Ammon's horn (tissue), 1 donor: ENCODE measurements at places on chromosomes 2 and 18.

DNA sequence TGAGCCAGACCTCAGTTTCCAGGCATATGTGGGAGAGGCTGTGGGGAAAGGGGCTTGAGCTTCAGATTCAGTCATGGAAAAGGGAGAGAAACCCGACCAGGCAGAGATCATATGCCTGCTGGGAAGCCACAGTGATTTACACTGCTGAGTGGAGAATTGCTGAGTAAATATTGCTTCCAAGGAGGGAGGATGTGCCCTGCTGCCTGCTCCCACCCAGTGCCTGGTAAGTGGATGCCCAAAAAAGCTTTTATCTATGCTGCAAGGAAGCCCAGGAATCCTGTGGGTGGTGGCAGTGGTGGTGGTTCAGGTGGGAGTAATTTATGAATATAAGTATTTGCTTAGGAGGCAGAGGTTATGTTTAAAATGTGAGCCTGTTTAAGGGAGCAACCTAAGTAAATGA lies 39.5 kb downstream of the INO80C start:
- DNase-seq: no peak

GRCh38 chr2:25619185-25619584 lies 54.2 kb downstream of the DTNB start:
- DNase-seq: no peak

DNA sequence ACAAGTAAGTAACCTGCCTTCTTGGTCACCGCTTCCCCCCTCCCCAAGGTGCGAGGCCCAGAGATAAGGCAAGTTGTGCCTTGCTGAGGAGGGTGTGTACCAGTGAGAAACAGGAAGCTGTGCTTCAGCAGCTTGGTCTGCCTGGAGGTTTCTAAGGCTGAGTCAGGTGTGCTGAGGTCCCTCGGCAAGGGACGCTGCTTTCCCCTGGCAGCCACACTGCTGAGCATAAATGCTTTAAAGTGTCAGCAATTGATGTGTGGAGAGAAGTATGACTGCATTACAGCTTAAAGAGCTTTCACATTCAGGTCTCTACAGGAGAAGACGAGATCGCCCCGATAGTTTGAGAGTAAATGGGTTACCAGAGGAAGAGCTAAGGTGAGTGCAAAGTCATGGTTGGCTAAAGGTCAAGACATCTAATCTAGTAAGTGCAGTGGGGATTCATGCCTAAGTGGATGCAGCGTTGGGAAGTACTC lies 86.9 kb downstream of the LIMS1 start:
- peak; percentile 32 for DNase-seq

GRCh38 chr2:203279288-203279687 lies 40.5 kb downstream of the CYP20A1 start:
- DNase-seq: no peak

DNA sequence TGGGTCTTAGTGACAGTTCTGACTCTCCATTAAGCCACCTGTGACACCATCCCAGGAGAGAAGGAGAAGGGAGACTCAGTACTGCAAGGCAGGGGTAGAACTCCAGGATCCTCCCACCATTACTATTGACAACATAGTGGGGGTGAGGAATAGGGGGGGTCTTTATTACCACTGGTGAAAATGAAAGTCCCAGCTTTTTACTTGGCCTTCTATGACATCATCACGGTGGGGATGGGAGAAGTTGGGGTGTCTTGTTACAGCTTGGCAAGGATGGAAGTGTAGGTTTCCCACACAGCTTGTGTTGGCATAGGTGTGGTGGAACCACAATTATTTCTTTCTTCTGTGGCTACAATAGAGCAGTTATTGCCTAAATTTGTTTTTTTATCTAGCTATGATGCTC lies 203.9 kb upstream of the DTNA start:
- no peak for DNase-seq

- no peak for DNase-seq
Measured at GRCh38 chr2:42926434-42927333, 134.3 kb upstream of the HAAO start.

GRCh38 chr2:236333417-236334121 lies 69.4 kb upstream of the ASB18 start:
- DNase-seq: no peak

GRCh38 chr2:229715895-229716507 lies 1.6 kb upstream of the DNER start:
- DNase-seq: peak; percentile 75

DNA sequence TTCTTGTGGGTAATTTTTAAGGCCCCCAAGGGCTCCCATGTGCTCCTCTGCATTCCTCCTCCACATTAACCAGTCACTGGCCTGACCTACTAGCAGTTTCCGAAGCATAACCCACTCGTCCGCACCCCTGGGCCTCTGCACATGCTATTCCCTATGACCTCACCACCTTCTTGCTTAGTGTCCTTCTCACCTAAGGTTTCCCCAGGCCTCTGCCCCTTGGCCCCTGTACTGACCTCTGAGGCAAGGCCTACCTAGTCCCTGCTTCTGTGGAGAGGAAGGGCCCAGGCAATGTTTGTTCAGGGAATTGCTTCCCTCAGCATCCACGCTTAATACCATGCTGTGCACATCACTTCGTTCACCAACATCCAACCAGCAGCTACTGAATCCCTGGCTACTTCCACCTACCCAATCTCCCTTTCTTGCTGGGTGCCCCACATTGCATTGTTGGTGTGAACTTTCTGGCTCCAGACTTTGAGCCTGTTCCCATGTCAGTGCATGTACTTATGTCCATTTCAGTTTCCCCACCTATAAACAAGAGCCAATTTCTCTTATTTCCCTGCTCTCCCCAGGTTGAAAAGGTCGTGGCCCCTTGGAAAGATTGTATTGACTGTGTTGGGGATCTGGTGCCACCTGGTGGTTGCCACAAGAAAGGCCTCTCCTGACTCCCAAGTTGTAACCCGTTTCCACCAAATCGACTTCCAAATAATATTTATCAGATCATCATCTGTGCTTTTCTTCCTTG lies 19.2 kb upstream of the TMEM177 start:
- peak; percentile 62 for DNase-seq

- no peak for DNase-seq
Measured at GRCh38 chr18:10089881-10090280, 176.1 kb downstream of the VAPA start.

DNA sequence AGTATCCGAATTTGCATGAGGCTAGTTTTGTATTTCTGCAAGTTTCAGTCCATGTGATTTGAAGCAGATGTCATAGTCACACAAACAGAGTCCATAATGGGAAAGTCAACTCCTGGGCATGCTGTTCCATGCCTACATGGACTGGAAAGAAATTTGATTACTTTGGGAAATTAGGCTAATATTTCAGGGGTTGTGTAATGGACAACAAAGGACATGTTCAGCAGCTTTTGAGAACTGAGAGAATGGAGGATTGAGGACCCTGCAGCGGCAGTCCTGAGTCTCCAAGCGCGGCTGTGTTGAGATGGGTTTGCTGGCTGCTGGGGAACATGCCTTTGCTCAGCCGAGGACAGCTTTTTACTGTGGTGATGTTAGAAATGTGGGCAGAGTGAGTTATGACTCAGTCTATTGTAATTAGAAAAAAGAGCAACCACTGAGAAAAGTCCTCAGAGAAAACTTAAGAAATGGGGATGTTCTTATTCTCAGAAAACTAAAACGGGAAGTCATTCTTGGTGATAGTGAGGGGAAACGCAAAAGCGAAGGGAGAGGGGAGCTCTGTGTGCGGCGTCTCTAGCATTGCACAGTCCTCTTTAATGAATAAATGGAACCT lies 149.2 kb downstream of the FAM210A start:
- peak; percentile 68 for DNase-seq

- DNase-seq: no peak
Measured at GRCh38 chr2:46800625-46801349, 114.8 kb downstream of the MCFD2 start.

DNA sequence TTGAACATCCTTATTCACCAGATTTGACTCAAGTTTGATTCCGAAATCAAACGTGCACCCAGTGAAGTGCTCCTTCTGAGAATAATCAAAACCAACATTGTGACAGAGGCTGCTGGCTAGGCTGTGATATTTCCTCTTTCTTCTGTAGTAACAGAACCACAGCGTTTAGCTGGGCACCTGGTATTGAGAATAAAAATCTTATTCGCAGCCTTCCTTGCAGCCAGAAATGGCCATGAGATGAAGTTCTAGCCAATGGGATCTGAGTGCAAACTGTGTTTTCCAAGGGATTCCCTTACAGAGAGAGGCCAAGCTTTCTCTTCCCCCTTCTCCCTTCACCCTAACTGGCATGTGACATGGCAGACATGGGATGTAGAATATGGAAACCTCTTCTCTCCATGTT lies 51.7 kb downstream of the TMEM163 start:
- no peak for DNase-seq

DNA sequence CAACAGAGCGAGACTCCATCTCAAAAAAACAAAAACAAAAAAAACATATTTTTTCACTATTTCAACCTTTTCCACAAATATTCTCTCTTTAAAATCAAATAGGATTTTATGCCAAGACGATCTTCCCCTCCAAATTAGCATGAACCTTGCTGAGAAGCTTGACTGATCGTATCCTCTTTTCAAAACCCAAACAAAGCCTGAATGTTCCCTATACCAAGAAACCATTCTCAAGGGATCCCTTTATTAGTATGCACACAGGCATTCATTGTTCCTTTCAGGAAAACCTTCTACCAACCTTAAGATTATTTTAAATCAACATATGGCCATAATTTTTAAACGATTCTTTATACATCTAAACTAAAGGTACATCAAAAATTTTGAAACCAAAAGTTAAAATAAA lies 6.3 kb downstream of the SPIRE1 start:
- no peak for DNase-seq

GRCh38 chr2:185255566-185255965 lies 483.0 kb upstream of the FSIP2 start:
- DNase-seq: no peak

DNA sequence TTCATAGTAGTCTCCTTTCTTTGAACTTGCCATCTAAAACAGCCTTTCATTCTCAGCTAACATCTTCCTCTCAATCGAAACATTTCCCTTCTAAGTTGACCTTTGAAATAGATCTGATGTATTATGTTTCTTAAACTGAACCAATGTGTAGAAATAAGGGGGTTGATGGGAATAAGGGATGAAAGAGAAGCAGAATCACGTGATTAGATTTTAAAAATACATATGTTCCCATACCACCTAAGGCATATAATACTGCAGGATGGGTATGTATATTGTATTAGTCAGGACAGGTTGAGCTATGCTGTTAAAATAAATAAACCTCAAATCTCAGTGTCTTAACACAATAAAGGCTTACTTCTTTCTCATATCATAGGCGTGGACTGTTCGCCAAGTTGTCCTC lies 207.5 kb upstream of the SRD5A2 start:
- DNase-seq: no peak

DNA sequence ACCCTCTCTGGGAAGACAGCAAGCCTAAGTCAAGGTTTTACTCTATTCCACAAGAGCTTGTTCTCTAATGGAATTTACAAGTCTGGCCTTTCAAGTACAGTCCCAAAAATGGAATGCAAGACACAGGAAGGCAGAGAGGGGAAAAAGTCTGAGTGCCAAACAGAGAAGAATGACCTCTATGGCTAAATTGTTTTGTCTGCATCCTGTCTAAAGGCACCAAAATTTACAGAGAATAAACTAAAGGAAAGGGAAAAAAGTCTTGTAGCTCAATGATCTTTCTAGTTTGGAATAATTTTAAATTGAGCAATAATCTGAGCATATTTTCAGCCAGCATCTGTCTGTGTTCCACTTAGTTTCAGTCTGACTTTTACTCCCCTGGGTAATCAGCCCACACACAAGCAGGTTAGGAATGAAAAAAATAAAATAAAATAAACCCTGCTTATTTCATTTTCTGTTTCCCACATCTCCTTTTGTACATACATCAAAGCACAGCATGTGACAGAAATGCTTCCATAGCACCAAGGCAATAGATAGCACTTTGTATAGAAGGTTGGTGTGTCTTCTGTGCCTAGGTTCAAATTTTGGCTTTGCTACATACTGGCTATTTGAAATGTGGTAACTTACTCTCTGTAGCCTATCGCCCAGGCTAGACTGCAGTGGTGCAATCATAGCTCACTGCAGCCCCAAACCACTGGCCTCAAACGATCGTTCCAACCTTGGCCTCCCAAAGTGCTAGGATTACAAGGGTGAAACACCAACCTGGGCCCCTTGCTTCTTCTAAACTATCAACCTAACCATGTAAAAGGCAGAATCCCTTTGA lies 105.1 kb downstream of the SLC8A1 start:
- DNase-seq: no peak

- no peak for DNase-seq
Measured at GRCh38 chr2:180145163-180145562, 138.1 kb upstream of the CWC22 start.

GRCh38 chr2:112518807-112519206 lies 23.5 kb upstream of the POLR1B start:
- DNase-seq: no peak

GRCh38 chr18:75362435-75362834 lies 65.1 kb downstream of the SMIM21 start:
- DNase-seq: no peak

DNA sequence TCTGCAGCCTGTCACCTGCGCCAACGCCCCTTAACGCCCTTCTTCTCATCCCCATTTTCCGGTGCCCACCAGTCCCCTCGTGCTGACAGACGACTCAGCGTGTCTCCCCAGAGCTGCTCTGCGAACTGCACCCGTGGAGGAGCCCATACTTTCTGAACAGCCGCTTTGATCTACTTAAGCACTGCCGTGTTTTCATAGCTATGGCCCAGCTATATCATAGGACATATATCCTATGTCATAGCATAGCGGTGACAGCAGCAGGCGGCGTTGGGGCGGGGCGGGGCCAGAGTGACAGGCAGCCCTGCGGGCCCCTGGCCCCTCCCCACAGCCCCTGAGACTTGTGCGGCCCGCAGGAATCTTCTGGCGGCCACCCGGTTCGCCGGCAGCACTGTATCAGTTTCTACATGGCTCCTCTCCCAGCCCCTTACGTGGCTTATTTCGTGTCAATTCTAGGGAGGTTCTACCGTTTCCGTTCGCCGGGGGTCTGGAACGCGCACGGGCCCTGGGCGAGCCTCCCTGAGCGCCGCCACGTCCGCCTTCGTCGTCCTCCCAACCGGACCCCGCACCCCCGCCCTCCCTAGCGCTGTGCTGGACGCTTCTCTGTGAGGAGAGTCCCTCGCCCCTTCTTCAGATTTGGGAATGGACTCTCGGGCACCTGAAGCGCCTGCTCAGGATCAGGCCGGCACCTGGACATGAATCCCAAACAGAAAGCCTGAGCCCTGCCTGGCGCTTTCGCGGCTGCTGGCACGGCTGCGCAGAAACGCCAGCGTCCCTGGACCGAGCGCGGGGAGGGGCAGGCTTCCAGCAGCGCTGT lies 35.4 kb downstream of the PTPN18 start:
- DNase-seq: peak; percentile 86
